Stimulated activated CD8-positive, alpha-beta memory T cell treated with anti-CD3 and anti-CD28 coated beads, Interleukin-7, amount 100 ng/mL, for 48 hours (primary cell): ENCODE measurements at places on chromosomes 3 and 15.

DNA sequence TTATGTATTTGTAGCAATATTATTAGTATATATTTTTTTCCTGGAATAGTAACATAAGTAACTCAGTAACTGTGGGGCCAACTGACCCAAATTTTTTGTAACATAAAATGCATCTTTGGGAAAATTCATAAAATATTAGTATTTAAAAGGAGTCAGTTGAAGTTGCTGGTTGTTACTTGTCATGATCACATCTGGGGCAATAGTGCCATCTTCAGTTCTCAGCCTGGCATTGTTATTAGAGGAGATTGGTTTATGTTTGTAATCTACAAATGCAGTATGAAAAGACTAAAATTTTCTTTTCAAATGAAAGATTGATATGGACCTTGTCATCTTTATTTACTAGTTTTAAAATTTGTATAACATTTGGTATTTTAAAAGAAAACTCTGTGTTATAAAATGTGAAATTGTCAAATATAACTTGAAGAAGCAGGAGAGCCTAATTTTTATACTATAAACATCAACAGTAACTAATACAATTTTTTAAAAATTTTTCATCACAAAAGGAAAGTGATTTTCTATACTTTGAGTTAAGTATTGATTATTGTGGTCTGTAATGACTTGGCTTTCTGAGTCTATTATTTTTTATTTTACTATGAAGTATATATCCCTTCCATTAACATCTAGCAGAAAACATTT lies 38.8 kb upstream of the MLF1 start:
- DNase-seq = no peak

GRCh38 chr15:96367311-96368200 lies 37.1 kb downstream of the NR2F2 start:
- no peak for DNase-seq

DNA sequence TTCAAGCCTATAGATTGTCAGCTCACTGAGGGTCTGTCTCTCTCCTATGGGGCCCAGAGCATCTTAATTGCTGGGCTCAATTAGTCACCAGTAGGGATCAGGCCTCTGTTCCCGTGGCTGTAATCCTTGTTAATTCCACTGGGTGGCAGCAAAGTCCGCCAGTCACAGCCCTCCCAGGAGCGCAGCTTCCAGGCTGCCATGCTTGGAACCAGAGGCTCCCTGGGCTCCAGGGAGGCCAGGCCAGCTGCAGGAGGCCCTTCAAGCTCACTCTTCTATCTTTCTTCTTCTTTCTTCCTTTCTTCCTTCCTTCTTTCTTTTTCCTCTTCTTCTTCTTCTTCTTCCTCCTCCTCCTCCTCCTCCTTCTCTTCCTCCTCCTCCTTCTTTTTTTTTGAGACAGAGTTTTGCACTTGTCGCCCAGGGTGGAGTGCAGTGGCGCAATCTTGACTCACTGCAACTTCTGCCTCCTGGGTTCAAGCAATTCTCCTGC lies 14.4 kb downstream of the RNU5B-1 start:
- peak; percentile 56 for DNase-seq

- DNase-seq = no peak
Observed at GRCh38 chr15:101625184-101625583, 27.0 kb downstream of the TM2D3 start.

- no peak for DNase-seq
Observed at GRCh38 chr15:96553006-96553405, 222.5 kb downstream of the NR2F2 start.

DNA sequence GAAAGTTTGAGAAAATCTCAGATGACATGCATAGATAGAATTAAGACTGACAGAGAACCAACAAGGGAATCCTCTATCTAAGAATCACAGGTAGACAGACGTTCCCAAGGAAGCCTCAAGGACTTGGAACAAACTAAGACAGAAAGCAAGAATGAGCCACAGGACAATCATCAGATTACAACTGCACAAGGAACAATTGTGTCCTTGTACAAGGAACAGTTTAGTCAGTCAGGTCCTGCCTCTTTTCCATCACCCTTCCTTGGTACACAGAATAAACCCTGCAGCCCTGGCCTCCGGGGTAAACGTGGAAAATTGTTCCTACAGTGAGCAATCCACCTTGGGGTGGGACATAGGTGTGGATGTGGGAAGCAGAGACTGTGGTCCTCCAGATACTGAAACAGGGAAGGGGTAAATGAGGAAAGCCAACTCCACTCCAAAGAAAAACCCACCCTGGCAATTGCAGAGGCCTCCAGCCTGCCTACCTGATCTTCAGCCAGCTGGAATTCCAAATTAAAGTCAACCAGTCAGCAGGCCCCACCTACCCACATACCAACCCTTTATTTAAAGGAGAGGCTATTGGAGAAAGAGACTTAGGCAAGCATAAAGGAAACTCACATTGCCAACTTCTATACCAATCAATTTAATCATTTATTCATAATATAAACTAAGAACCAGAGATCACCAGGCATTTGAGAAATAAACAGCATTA lies 73.4 kb downstream of the ULK4 start:
- DNase-seq = no peak

DNA sequence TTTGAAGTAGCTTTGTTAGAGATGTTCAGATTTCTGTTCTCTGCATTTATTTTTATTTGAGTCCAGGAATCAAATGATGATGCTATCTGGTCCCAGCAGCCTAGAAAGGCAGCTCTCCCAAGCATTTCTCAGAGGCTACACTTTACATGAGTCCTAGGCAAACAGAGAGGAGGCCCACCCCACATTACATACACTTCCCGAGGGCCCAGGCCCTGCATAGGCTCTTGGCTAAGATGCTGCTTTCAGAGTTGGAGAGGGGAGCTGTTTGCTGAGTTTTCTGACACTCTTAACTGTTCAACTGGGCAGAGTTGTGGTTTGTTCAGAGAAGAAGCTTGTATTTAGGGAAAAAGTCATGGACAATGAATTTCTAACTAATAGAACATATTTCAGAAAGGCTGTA lies 117.9 kb upstream of the RGMA start:
- no peak for DNase-seq

DNA sequence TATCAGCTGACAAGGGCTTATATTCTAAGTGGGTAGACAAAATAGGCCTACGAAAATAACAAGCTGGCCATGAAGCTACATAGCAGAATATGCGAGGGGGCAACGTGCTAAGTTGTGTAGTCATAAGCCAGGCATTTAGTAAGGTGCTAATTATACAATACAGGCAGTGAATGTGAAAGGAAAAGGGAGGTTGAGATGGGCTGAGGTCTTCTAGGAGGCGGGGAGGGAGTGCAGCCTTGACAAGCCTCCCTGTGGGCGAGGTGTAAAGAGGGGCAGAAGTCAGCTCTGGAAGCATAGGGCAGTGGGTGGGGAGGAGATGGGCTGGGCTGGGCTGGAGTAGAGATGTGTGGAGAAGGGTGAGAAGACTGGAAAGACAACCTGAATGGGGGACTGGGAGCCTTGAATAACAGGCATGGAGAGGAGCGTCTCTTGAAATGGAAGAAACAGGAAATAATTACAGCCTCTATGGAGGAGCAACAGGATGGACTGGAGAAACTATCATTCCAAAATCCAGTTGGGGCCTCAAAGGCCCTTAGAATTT lies 1.2 kb downstream of the TIGIT start:
- no peak for DNase-seq

- no peak for DNase-seq
Observed at GRCh38 chr3:70028361-70028760, 28.8 kb downstream of the SAMMSON start.
